ENCODE measurements at places on chromosomes 12 and 14. TPM values are rescaled to one million over a fixed set of nuclear protein-coding genes. Genes with fewer than 3 reads are reported as not detected.
A peak's percentile ranks its signal among the peaks of the same experiment; 100 is the strongest.

DNA sequence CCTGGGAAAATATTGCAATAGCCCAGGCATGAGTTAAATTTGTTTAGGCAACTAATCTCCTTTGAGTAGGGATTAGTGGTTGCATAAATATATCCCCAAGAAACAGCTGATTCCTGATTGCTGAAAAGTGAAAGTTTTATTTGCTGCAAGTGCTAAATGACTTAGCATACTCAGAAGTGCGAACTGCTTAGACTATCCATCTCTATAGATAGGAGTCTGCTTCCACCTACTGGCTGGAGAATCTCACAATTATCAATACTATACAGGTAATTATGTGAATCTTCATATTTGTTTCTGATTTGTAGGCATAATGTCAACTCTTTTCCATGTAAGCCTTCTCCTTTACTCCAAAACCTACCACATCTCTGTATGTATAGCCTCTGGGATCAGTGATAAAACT is 12.0 kb upstream of the SLCO1B3 start:
- DNase-seq, result peak; percentile 46

DNA sequence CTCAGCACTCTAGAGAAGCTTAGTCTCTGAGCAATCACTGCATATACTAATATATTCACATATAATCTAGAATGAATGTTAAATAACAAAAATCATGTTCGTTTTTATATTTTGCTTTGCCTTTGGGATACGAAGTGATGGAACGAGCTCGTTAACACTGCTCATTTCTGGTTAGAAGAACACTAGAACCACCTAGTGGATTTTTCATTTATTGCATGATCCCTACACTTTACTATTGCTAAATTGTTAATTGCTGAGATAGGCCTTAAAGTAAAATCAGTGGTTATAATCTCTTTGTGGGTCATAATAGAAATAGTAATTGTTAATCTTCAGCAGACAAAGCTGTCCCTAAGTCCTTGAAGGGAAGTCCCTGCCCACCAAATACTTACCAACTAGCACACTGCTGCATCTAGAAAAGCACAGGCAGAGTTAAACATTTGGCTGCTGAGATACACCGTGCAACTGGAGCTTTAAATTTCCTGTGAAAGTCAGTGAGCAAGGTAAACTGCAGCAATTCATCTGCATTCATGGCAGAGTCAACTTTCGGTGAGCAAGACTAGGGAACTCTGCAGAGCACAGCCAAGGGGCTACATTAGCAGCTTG is 353.7 kb downstream of the APAF1 start:
- DNase-seq, result peak; percentile 21

GRCh38 chr12:10205220-10205807 is 7.4 kb upstream of the GABARAPL1 start:
- DNase-seq, result no peak

- DNase-seq, result no peak
Measured at GRCh38 chr12:117038023-117038680, 61.1 kb downstream of the TESC start.

DNA sequence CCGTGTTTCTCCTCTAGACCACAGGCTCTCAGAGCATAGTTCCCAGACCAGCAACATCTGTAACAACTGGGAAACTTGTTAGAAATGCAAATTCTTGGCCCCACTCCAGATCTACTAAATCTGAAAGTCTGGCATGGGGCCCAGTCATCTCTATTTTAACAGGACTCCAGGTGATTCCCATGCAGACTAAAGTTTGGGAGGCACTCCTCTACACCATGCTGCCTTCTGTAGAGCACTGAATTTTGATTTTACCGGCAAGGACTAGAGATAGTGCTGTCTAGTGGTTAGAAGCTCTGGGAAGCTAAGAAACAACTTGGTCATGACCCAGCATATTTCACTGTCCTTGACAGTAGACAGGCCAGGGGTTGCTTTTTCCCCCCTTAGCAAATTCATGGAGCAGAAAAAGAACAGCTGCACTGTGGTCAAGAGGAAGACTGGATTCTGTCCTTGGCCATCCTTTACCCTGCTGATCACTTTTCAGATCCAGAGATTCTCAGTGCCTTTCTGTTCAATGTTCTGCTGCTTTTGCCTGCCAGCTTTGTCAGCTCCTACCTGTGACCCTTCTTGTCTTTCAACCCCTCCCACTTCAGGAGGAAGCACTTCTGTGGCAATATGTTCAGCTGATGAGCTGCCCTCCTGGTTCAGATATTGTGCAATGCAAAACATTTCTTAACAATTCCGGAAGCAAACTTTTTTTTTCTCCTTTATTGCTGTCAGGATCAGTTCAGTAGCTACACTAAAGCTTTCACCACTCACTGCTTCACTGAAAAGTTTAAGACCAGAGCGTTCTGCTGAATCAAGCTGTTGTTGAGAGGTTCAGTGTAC is 133.8 kb upstream of the NUDT4 start:
- peak; percentile 89 for DNase-seq

DNA sequence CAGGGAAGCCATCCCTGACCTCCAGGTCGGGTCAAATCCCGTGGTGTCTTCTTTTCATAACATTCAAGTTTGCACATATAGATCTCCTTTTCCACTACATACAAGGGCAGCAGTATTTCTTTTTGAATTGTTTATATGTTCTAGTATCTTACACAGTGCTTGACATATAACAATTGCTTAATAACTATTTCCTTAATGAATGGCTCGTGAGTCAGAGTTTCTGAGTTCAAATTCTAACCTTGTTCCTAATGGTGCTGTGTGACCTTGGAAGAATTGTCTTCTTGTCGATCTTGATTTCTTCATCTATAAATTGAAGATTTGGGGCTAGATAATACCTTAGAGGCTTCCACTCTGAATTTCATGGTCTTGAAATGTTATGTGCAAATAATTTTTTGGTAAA is 57.2 kb upstream of the PELI2 start:
- DNase-seq, result no peak

DNA sequence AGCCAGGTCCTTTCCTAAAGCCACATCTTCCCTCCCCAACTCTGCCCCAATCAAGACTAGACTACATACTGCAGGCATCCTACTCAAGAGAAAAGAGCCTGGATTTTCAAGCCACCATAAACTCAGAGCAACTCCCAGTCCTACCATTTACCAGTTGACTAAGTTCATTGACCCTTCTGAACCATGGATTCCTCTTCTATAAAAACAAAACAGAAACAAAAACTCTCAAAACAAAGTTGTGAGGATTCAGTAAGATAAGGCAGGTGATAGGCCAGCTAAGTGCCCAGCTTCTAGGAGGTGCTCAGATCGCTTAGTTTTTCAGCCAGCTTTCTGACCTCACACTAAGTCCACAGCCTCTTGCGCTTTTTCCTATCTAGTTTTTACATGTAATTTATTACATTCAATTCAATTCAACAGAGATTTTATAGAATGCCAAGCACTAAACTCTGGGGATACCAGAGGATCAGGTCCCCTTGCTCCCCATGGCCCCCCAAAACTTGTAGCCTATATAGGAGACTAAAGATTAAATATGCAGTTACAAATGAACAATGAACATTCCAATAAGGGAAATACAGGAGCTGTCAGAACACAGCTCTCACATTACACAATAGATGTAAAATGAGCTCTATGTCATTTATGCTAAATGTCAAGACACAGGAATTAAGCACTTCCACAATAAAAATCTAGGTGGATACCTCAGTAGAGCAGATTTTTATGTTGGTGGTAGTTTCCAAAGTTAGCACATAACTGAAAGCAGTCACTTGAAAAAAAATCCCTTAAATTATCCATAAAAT is 104.5 kb upstream of the EGLN3 start:
- no peak for DNase-seq

- DNase-seq, result no peak
Measured at GRCh38 chr12:63752841-63753240, 26.9 kb upstream of the RXYLT1 start.

DNA sequence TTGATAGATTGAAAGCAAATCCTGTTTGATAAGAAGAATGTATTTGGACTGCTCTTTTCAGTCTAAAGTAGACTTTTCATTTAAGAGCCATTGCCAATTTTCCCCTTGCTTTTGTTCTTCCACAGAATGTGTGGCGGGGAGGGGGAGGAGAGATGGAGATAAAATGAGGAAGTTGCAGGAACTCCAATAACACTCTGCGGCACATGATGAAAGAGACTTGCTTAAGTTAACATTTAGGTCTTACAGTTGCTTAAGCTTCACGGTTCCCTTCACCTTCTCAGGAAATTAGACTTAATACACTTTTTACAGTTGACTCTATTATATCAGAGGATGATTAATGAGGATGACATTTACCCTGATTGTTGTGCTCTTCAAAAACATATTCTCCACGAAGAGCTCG is 537.3 kb downstream of the TMTC2 start:
- DNase-seq, result no peak

DNA sequence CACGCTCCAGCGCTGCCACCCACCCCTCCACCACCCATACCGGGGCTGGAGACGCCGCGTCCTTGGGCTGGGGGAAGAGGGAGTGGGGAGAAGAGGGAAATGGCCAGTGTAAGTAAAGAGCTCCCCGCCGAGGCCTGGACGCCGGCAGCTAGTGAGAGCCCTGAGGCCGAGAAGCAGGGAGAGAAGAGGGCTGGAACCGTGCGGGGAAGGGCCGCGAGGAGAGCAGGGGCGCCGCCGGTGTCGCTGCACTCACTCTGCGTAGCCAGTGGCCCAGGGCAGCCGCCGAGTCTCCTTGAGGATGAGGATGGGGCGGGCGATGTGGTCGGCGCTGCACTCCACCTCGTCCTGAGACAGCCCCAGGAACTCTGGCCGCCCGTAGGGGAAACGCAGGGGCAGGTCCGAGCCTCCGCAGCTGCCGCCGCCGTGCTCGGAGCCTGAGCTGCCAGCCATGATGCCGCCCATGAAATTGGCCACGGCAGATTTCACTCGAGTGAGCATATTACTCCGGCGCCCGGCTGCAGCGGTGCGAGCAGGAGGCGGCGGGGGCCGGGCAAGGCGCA is 631 bp downstream of the PPM1H start:
- DNase-seq, result no peak

GRCh38 chr12:30858471-30858870 is 68.1 kb upstream of the TSPAN11 start:
- DNase-seq, result no peak

- no peak for DNase-seq
Measured at GRCh38 chr14:55851301-55851700, 266.9 kb upstream of the PELI2 start.

DNA sequence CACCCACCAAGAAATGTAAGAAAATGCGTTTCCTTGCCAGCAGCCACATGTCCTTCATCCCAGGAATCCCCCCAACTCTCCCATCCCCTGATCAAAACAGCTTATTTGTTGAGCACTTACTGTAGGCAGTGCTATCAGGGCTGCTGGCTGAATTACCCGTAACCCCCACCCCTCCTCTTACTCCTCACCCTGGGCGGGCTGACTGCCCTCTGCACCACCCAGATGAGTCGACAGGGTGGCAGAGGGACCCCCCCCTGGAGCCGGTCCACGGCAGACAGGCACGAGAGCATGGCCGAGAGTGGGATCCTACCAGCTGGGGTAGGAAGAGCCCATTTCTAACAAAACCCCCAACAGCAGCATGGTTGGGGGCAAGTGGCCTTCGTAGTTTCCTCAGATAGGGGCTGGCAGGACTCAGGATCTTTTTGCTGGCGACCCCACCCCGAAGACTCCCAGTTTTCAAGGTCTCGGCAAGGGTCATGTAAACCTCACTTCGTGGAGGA is 1.1 kb upstream of the RHOF start:
- no peak for DNase-seq

DNA sequence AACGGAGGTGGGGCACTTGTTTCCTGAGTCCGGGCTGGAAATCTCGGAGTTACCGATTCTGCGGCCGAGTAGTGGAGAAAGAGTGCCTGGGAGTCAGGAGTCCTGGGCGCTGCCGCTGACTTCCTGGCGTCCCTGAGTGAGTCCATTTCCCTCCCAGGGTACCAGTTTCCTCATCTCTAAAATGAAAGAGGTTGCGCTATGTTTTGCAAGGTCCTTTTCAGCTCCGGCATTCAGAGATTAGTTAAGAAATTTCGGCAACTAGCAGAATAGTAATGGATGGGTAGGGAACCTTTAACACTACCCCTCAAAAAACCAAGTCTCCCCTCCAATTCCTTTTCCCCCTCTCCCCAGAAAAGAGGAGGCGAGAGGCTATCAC is 724 bp downstream of the BLOC1S1 start:
- no peak for DNase-seq

GRCh38 chr14:94864387-94865195 is 94.7 kb upstream of the GSC start:
- DNase-seq, result no peak

DNA sequence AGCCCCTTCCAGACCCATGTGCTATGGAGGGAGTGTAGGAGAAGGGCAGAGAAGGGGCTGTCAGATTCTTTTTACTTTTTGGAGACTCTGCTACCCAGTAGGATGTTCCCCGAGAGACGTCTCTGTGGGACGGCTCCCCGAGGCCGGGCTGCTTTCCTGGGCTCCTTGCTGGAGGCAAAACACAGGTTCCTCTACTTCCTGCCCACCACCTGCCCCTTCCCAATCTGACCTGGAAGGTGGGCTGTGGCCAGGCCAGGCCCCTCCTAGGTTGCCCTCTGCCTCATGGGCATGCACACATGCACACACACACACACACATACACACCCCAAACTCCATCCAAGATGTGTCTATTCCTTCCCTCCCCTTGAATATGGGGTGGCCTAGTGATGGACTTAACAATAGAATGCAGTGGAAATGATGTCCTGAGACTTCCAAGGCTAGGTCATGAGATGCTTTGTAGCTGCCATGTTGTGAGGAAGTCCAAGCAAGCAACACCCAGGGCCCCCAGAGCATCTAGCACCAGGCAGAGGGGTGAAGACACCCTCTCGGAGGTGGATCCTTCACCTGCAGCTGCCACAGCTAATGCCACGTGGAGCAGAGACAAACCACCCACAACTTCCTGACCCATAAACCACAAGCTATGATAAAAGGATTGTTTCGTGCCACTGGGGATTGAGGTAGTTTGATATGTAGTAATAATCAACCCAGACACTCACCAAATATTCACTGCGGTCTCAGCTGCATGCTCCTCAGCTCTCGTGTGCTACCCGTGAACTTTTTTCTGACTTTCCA is 1.6 kb upstream of the ASB2 start:
- DNase-seq, result no peak

GRCh38 chr12:15636060-15636890 is 152.9 kb downstream of the EPS8 start:
- no peak for DNase-seq

DNA sequence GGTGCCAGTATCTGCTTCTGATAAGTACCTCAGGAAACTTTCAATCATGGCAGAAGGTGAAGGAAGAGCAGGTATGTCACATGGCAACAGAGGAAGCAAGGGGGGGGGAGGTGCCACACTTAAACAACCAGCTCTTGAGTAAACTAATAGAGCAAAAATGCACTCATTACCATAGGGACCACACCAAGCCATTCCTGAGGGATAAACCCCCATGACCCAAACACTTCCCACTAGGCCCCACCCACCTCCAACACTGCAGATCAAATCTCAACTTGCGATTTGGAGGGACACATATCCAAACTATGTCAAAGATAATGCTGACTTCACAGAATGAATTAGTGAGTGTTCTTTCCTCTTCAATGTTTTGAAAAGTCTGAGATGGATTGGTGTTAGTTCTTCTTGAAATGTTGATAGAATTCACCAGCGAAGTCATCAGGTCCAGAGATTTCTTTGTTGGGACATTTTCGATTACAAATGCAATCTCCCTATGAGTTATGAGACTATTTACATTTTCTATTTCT is 16.6 kb downstream of the TFCP2 start:
- DNase-seq, result no peak

Gene KLRD1
- polyA plus RNA-seq, result 0.01 TPM

Gene CCDC175
- polyA plus RNA-seq, result not detected

Gene C12orf54
- polyA plus RNA-seq, result not detected

Gene TMCC3
- polyA plus RNA-seq, result not detected

Gene PRICKLE1
- not detected for polyA plus RNA-seq

Gene TTC7B
- 4.5 TPM for polyA plus RNA-seq

Gene IKZF4
- 2.2 TPM for polyA plus RNA-seq

Data from HepG2 (cell line).